NCI-H748 treated with DMSO at 0.1 percent for 48 hours (cell line): ENCODE measurements at places on chromosomes 1 and 21.

DNA sequence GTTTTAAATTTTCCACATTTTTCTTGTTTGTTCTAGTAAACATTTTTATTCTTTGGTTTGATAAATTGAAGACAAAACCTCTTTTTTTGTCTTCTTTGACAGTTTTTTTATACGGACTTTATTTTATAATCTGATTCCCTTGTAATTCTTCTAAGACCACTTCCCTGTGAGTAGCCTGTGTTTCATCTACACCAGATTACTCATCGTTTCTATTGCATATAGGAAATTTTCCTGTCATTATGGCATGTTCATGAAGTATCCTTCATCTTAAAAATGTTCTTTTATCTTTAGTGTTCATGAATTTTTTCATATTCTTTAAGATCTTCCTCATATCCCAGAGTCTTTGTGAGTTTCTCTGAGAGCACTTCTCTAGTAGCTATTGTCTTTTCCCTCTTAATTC lies 109.8 kb downstream of the USP25 start:
- no peak for DNase-seq

DNA sequence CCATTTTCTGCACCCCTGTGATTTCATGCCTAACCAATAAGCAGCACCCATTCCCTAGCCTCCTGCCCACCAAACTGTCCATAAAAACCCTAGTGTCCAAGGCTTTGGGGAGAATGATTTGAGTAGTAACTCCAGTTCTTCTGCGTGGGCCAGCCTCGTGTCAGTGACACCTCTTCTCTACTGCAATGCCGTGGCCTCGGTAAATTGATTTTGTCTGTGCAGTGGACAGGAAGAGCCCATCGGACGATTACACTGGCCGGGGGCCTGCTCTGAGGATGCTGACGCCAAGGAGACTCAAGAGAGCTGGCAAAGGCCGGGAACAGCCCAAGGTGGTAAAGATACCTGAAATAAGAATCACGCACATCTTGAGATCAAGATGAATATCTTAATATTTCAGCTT lies 29.3 kb downstream of the RSPH1 start:
- DNase-seq, result no peak

GRCh38 chr1:116916533-116917445 lies 7.1 kb downstream of the PTGFRN start:
- DNase-seq, result no peak

GRCh38 chr21:24367936-24368335 lies 1239.3 kb downstream of the MRPL39 start:
- DNase-seq, result no peak

DNA sequence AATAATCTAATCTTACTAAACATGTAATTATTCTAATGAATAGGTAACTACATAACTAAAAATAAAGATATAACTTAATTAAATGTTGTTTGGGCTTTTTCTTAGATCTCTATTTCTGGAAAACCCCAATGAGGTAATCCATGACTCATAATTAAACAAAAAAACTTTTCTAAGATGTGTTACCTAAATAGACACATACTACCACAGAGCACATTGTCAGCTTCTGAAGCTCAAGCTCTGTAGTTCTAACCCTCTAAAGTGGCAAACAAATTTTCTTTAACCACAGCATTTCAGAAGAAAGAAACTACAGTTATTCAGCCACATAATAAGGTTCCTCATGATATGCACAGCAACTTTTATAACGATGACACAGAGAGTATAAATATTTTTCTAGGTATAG lies 4.2 kb downstream of the OR6K3 start:
- DNase-seq, result no peak

DNA sequence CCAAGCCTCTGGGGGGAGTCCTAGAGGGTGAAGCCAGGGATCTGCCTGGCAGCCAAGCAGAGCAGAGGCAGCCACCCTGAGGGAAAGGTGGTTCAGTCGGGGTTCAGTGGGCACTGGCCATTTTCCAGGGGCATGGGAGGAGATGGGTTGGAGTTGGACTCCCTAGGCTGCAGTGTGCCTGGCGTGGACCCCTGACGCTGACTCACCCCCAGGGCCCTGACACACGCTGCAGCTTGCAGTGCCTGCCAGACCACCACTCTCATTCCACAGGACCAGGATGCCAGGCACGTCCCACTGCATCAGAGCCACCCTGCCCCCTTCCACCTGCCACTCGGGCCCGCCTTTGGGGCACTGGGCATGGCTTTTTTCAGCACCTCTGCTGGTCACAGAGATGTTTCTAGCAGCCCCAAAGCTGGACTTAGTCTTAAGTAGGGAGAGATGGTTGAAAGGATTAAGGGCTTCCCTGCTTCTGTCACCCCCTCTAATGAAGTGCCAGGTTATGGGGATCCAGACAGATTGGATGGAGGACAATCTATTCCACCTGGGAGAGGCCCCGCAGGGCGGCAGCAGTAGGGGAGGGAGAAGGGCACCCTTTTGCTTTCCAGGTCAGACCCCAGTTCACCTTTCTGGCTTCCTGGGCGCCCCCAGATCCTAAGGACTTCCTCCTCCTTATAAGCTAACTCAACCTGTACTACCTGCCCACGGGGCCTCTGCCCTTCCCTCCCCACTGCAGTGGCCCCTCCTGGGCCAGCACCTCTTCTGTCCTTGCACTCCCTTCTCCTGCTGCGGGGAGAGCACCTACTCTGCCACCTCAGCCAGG lies 1.6 kb downstream of the SYT2 start:
- no peak for DNase-seq

DNA sequence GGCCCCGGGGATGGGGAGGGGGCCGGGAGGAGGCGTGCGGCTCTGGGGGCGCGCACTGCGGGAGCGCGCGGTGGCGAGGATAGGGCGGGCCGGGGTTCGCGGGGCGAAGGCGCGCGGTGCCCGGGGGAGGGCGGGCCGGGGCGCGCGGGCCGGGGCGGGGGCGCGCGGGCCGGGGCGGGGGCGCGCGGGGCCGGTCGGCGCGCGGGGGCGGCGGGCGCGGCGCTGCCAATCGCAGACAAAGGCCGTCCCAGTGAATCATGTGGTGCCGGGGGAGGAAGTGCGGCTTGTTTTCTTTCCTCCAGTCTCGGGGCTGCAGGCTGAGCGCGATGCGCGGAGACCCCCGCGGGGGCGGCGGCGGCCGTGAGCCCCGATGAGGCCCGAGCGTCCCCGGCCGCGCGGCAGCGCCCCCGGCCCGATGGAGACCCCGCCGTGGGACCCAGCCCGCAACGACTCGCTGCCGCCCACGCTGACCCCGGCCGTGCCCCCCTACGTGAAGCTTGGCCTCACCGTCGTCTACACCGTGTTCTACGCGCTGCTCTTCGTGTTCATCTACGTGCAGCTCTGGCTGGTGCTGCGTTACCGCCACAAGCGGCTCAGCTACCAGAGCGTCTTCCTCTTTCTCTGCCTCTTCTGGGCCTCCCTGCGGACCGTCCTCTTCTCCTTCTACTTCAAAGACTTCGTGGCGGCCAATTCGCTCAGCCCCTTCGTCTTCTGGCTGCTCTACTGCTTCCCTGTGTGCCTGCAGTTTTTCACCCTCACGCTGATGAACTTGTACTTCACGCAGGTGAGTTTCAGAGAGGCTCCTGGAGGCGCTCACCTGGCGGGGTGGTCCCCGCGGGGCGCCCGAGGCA lies at the start of gene GPR137B:
TSS of gene GPR137B (plus strand) at position 287 of the 851 bp plus-strand sequence. CDS start at position 371, 84 bp downstream.
- DNase-seq, result no peak

DNA sequence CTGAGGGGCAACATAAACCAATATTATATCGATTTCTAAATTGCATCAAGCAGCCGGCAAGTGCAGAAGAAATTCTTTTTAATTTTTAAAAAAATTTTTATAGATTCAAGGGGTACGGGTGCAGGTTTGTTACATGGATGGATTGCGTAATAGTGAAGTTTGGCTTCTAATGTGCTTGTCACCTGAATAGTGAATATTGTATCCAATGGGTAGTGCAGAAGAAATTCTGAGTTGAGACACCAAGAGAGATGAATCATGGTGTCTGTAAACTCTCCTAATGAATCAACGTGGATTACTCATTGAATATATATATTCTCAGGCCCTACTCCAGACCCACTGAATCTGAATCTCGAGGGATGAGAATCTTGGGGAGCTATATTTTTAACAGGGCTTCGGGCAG lies 253.7 kb upstream of the FOXD3 start:
- DNase-seq, result no peak

GRCh38 chr21:39518055-39518846 lies 66.5 kb downstream of the SH3BGR start:
- DNase-seq, result peak; percentile 75

DNA sequence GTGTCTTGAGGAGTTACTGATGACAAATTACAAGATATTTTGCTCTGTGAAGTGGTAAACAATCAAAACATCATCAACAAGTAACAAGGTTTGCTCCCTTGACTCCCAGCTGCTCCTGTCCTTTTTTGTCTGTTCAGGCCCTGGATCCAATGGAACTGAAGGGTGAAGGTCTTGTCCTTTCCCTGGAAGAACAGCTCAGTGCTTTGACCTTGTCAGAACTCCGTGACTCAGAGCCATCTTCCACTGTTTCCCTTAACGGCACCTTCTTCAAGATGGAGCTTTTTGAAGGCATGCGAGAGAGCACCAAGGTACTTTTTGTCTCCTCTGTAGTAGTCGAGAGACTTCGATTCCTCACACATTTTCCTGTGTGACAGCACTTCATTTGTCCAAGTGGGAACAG lies 29.0 kb downstream of the TRIM45 start:
- no peak for DNase-seq

DNA sequence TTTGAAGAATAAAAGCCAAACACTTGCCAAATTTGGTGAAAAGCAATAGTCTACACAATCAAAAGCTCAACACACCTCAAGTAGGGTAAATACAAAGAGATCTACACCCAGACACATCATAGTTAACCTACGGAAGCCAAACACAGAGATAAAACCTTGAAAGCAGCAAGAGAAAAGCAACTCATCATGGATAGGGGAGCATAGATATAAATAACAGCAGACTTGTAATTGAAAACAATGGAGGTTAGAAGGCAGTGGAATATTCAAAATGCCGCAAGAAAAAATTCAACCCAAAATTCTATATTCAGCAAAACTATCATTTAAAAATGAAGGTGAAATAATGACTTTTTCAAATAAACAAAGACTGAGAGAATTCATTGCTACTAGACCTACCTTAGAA lies 105.1 kb downstream of the ITSN1 start:
- no peak for DNase-seq

GRCh38 chr1:245188403-245188802 lies 33.6 kb downstream of the KIF26B start:
- no peak for DNase-seq

DNA sequence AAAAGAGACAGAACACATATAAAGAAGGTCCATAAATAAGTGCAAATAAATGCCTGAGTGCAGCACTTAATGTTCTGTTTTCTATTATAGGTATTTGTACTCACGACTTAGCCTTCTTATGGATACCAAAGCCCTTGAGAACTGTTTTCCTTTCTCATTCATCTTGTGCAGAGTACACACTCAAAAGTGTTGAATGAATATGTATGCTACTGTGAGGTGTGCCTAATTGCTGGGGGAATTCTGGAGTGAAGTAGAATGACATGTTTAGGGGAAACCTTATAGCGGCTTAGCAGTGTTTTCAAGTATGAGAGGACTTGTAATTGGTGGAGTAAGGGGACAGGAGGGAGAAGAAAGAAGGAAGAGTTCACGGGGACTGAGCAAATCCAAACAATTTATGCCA lies 157.6 kb downstream of the CACNA1E start:
- no peak for DNase-seq

- DNase-seq, result no peak
Observed at GRCh38 chr1:21295002-21295401, 4.7 kb upstream of the ECE1 start.

- DNase-seq, result no peak
Observed at GRCh38 chr1:162361349-162361748, 15.3 kb downstream of the SPATA46 start.

DNA sequence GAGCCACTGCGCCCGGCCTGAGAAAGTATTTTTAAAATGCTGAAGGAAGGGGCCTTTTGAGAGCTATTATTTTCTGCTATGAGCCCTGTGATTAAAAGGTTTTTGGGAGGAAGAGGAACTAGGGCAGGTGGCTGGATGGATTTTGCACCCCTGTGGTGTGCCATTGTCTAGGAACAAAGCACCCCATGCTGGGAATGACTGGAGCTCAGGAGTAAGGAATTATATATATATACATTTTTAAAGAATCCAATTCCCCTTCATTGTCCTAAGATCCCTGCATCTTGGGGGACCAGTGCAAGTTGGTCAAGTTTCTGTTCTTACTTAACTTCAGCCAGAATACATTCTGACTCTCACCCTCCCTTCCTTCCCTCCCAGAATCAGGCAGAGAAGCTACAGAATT lies 91.6 kb downstream of the ZNF648 start:
- no peak for DNase-seq
